Activated naive CD8-positive, alpha-beta T cell treated with anti-CD3 and anti-CD28 coated beads, Interleukin-2, amount 50 U/mL, for 24 hours (primary cell): ENCODE measurements at places on chromosomes 7 and 10.
A peak's percentile ranks its signal among the peaks of the same experiment; 100 is the strongest.

DNA sequence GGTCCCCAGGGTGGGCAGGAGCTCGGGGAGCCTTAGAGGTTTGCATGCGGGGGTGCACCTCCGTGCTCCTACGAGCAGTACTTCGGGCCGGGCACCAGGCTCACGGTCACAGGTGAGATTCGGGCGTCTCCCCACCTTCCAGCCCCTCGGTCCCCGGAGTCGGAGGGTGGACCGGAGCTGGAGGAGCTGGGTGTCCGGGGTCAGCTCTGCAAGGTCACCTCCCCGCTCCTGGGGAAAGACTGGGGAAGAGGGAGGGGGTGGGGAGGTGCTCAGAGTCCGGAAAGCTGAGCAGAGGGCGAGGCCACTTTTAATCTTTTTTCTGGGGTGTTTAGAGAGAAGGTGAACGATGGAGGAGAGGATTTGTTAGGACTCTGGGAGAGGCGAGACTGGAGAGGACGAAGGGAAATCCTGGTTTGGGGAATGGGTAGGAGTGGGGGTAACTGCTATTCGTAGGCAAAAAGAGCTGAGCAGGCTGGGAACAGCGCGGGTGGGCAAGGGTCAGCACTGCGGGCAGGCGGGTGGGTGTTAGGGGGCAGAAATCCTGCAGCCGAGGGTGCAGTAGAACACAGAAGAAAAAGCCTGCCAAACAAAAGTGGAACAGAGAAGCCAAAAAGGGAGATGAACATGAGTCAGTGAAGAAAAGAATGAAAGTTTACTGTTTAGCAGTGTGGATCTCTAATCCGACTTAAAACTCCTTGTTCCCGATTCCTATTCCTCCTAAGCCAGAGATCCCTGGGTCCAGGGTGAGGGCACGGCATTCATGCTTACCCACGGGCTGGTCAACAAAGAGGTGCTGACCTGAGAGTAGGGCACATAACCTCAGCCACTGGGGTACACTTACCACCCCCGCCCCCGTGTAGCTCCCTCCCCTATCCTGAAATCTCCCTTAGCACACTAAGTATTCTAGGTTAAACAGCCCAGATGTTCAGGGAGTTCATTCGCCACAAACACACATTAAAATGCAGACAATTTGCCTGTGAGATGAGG, 26.9 kb downstream of the PRSS2 start:
- peak; percentile 54 for DNase-seq

DNA sequence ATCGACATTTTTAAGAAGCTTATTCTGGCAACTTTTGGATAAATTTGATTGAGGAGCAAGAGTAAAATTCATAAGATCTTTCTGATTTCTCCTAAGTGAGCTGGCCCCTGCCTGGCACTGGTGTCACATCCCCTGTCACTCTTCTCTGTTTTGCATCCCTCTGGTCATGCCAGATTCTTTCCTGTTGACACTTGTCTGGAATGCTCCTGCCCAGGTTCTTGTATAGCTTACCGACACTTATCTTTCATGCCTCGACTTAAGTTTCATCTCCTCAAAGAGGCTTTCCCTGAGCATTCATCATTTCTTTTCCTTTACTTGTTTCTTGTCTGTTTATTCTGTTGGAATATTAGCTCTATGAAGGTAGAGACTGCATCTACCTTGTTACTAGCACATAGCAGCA, 22.2 kb upstream of the AASS start:
- no peak for DNase-seq

DNA sequence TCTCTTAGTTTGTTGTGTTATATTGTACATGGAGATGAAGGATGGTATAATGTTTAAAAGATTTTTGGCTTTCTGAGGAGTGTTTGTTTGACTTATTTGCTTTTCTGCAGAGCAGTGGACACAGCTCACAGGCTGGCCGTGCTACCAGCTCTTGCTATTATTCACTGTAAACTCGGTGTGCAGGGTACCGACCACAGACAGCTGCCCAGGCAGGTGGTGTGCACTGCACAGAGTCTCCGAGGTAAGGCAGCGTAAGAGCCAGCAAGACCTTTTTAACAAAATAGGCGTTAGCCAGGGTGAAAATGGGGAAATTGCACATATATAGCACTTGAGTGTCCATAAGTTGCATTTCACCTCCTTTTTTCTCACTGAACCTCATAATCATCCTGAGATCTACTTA, 438.0 kb downstream of the CNTNAP2 start:
- DNase-seq: no peak

- DNase-seq: no peak
Observed at GRCh38 chr10:14040787-14041631, 289.7 kb downstream of the FRMD4A start.

GRCh38 chr7:49775949-49776443, 2.6 kb downstream of the VWC2 start:
- DNase-seq: no peak

DNA sequence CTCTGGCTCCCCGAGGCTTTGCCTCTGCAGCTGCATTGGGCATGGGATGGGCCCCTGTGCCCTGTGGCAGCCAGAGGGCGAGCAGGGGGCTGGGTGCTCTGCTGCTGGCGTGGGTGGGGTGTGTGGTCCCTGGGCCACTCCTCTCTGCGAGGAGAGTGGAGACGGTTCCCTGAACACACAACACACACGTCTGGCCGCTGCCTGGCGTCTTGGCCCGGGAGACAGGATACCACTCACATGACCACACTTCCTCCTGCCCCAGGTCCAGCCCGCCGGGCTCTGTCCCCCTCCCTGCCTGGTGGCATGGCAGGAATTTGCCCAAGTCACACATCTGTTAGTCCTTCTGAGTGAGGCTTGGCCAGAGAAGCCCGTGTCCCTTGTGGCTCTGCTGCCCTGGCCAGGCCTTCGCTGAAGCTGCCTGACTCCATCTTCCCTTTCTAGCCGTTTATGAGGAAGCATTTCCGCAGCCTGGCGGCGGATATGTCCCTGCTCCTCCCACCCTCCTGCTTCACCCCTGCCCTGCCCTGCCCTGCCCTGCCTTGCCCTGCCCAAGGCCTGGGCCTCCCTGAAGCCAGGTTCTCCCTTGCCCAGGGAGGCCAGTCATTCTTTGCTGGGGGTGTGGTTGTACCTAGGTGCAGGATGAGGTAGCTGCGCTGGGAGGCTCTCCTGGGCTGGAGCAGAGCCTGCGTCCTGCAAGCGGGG, 3.0 kb downstream of the BRI3 start:
- DNase-seq: no peak

DNA sequence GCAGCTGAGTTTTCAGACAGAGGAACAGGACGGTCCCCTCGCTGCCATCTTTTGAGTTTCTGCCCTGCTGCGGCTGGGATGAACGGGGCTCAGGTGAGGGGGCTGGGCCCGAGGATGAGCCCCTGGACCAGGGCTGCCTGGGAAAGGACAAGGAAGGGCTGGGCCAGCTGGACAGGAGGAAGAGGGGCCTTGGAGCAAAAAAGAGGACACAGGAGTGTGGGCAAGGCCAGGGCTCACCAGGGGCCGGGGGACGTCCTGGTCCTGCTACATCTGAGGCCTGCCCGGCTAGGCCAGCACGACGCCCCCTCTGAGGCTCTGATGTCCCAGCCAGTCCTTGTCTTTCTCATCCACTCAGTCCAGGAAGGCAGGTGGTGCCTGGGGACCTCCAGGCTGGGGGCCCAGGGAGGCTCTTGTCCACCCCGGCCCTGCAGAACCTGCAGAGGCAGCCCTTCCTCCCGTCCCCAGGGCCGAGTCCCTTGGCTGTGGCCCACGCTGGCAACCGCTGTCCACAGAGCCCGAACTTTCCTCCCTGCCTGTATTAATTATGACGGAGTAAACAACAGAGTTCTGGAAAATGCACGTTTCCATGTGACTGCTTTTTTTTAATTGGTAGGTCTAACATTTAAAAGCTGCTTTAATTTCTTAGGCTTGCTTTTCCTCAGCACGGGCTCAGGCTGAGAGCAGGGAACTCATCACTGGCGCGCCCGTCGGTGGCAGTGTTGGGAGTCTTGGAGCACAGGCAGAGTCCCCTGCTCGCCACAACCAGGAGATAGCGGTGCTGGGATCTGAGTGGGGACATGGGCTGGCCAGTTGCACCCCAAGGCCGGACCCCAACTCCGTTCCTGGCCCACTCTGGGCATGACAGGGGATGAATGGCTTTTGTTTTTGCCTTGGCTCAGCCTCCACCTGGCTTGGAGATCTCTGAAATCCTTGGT, 187.7 kb downstream of the ELFN1 start:
- no peak for DNase-seq

GRCh38 chr10:43983856-43984271, 335.2 kb upstream of the ZNF32 start:
- no peak for DNase-seq

GRCh38 chr7:99267841-99268576, 4.6 kb upstream of the MYH16 start:
- no peak for DNase-seq

GRCh38 chr10:95445837-95446486, 115.2 kb downstream of the SORBS1 start:
- peak; percentile 26 for DNase-seq

DNA sequence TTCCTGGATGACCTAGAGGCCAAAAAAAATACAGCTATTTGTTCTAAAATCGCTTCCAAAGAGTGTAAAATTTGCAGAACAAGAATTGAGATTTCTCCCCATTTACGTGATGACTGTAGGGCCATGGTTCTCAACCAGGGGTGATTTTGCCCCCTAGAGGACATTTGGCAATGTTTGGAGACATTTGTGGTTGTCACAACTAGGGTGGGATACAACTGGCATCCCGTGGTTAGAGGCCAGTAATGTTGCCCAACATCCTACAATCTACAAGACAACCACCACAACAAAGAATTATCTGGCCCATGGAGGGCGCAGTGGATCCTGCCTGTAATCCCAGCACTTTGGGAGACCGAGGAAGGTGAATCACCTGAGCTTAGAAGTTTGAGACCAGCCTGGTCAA, 22.8 kb upstream of the MALSU1 start:
- no peak for DNase-seq

DNA sequence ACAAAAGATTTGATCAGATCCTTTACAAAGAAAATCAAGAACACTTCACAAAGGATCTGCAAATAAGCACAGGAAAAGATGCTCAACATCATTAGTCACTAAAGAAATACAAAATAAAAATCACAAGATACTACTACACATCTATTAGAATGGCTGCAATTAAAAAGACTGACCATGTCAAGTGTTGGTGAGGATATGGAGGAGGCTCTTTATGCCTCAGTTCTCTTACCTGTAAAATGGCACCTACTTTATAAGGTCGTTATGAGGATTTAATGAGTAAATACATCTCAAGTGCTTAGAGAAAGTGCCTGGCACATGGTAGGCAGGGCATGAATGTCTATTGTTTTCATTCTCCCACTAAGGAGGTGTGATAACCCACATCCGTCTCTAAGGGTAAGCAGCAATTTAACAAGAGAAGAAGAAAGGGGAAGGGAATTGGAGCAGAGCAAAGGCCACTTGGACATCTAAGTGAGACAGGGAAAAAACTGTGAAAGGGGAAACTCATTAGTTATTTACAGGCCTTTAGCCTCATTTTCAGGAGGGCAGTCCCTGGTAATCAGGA, 157.5 kb upstream of the NFE2L3 start:
- no peak for DNase-seq

- DNase-seq: no peak
Observed at GRCh38 chr10:12726971-12727831, 274.3 kb downstream of the CCDC3 start.
